ENCODE measurements at places on chromosomes 6 and 20.

GRCh38 chr6:12654514-12654913 lies 62.1 kb upstream of the PHACTR1 start:
- no peak for DNase-seq

DNA sequence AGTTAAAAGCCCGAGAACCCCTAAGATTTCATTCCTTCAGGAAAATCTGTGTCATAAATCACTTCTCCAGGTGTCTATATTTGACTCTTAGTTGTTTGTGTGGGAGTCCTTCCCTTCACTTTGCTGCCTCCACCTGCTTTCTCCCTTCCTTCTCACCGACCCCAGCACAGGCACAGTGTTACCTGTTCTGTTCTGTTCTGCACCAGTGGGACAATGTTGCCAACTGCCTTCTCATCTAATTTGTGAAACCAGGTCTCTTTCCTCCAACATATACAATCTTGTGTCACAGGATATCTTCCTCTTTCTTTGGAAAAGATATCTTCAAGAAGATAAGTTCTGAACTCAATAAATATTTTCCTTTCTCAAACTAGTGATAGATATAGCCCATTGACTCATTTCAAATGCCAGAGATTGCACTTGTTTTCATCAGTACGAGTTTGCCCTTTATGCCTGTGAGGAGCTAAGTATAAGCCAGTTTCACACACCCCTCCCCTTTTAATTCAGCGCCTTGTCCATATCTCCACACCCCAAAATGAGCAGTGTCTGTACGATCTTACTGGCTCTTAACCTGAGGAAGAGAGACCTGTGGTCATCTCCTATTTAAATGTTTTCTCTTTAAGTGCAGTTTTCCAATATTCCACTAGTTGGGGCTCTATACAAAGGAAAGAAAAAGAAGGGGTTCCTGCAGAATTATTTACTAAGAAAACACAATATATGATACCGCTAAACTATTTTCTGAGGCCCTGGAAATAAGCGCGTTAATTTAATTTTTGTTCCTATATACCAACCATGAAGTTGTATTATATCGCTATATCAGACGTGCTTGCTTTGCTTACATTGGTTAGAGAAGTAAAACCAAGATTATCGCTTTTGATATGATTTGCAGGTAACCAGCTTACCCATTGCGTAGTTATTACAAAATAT lies 81.6 kb upstream of the PREP start:
- DNase-seq: no peak

- DNase-seq: peak; percentile 70
Measured at GRCh38 chr6:168956884-168957730, 296.5 kb downstream of the THBS2 start.

GRCh38 chr6:1672379-1672778 lies 62.7 kb downstream of the FOXC1 start:
- no peak for DNase-seq

DNA sequence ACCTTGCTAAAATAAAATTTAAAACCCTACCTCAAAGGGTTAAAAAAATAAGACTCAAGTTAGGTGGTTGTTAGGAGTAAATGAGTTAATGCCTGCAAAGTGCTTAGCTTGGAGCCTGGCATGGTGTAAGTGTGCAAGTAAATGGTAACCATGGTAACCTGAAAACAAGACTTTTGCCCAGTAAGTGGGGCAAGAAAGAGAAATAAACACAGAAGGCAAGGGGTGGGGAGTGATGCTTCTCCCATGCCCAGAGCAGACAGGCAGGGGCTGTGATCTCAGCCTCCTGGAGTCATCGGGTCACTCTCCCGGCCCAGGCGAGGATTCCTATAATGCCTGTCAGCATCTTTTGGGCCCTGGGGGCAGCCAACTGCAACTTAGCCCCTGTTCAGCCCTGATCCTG lies 59.2 kb upstream of the SLC32A1 start:
- no peak for DNase-seq

- DNase-seq: no peak
Measured at GRCh38 chr6:7106215-7106751, 1.5 kb upstream of the RREB1 start.

DNA sequence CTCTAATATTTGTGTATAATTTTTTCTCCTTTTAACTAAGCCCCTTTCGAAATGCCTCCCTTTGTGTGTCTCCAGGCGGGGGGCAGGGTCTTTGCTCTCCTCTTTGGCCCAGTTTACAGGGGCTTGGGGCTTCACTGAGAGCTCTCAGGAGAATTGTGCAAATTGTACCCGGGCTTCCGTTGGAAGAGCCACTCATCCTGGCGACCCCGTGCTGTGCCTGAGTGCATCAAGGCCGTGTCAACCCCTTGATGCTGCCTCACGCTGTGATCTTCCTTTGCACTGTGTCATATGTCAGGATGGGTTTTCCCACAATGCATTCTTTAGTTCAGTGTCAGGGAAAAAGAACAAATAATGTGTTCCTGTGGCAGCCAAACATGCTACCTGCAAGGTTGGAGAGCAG lies 118.0 kb upstream of the POU3F2 start:
- DNase-seq: no peak

GRCh38 chr6:129644567-129645015 lies 65.4 kb downstream of the ARHGAP18 start:
- DNase-seq: no peak

GRCh38 chr6:144601221-144601620 lies 316.1 kb downstream of the UTRN start:
- DNase-seq: no peak

DNA sequence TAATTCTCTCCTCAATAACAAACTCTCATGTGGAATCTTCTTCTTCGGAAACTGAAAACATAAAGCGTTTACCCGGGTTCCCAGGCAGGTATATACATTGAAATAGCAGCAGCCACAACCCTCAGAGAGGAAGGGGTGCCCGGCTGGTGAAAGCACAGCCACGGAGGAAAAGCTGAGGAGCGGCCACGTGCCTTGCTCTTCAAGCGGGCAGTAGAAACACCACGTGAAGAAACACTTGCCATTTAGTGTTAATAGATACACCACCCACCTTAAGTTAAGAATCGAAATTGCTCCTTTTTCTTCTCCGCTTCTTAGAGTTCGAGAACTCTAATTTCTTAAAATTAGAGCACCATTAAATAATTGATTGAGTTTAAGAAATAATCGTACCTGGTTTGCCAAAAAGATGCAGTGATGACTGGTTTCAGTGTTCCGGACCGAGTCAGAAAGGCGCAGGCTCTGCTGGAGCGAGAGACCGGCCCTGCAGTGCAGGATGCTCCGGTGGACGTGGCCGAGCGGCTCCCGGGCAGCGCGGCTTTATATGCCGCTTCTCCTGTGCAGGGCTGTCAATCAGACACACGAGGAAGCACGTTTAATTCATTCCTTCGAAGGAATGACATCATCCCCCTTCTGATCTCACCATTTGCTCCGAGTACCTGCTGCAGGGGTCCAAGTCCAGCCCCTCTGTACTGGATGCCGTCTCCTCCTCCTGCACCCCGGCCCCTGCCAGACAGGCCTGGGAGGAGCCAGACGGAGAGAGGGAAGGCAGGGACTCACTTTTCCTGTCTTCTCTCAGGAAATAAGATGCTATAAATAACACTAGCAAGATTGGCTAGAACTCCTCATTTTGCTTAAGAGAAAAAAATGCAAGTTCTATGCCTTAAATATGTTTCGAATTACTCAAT lies at the start of gene THBS2:
Gene THBS2 (minus strand): TSS at position 510 of the 902 bp plus-strand sequence. CDS start 3,062 bp downstream, outside the sequence.
- DNase-seq: no peak

DNA sequence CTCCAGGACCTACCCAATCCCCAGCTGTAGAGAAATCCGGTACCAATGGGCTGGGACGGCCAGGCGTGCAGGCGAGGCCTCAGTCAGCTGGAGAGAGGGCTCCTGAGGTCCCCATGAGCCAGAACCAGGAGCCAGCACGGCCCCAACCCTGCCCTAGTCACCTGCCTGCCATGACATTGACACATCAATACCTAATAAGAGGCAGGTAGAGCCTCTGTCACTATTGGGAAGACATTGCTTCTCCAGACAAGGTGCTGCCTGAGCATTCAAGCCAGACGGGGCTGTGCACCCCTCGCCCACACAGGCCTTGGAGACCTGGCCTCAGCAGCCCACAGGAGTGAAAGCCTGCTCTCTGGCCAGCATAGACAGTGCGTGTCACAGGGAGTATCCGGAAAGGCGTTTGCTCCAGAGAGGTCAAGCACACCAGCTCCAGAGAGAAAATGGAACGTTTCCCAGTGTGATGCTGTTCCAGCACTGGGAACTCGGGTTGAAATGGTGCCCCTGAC lies 3.5 kb downstream of the DLL1 start:
- DNase-seq: no peak

- DNase-seq: no peak
Measured at GRCh38 chr6:142913511-142914047, 31.4 kb downstream of the HIVEP2 start.

GRCh38 chr20:15072316-15072715 lies 734.9 kb upstream of the FLRT3 start:
- no peak for DNase-seq

- no peak for DNase-seq
Measured at GRCh38 chr6:138032571-138032970, 74.6 kb downstream of the PERP start.

- DNase-seq: no peak
Measured at GRCh38 chr6:159929819-159930218, 39.0 kb downstream of the MAS1 start.

GRCh38 chr6:20447581-20448132 lies 46.0 kb downstream of the E2F3 start:
- no peak for DNase-seq

DNA sequence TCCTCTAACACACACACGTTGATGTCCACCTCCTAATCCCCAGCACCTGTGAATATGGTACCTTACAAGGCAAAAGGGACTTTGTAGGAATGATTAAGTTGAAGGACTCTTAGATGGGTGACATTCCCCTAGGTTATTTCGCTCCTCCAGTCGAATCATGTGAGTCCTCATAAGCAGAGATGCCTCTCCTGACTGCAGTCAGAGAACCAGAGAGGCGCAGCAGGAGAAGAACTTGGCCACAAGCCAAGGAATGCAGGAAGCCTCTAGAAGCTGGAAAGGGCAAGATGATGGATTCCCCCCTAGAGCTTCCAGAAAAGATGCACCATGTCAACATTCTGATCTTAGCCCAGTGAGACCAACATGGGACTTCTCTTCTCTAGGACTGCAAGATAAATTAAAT lies 133.1 kb upstream of the PTPRT start:
- no peak for DNase-seq

GRCh38 chr6:125377621-125378020 lies 75.9 kb upstream of the HDDC2 start:
- no peak for DNase-seq

DNA sequence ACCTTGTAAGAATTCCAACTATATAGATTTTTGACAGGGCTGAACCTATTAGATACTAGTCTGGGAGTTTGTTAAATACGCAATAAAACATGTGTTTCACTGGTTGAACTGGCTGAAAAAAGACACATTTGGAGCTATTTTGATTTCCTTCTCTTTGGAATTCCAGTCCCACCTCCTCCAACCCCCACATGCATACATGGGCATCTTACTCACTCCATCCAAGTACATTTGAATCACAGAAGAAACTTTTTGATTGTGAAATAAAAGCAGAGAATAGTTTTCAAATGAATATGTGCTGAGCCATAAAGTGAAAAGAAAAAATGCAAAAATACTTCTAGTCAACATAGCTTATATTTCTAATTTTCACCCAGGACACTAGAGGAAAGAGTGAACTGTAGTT lies 33.9 kb upstream of the STXBP5 start:
- no peak for DNase-seq

DNA sequence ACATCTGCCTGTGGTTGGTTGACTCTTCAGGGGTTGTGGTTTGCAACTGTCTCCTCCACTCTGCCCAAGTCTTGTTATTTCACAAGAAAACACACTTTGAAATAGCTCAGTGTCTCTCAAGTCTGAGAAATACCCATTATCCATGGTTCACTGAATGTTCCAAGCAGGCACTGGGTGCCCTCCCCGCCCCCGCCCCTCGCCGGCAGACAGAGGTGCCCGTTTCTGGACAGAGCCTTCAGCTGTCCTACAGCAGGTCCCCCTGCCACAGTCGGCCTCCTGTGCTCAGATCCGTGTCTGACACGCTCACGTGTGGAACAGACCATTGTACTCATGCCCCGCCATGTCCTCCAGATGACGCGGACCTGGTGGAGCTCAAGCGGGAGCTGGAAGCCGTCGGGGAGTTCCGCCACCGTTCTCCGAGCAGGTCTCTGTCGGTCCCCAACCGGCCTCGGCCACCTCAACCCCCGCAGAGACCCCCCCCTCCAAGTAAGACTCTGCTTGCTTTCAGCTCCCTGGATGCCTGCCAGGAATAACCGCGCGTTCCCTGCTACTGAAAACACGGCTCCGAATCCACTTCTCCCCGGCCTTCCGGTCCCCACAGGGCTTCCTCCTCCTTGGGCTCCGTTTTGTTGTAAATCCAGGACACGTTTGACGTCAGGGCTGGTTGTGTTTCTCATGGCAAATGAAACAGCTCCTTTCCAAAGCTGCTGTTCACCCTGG lies 81.4 kb downstream of the SERAC1 start:
- no peak for DNase-seq

- DNase-seq: no peak
Measured at GRCh38 chr6:142408409-142408808, 106.6 kb downstream of the ADGRG6 start.
